ENCODE measurements at places on chromosomes 5 and 9.

DNA sequence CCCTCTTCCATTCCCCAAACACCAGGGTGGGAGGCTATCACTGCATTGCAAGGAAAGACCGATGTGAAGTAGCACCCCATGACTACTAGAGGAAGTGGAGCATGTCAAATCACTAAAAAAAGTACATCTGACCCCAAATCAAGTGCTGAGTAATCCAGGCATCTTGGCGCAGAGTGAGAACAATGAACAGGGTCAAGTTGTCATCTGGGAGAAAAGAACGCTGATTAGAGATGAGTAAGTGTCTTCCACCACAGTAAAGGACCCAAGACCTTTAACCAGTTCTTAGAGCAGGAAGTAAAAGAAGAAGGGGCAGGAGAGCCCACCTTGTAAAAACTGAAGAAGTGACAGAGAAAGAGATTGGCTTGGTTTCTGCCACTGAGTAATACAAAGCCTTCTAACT is 75.0 kb upstream of the RAD23B start:
- DNase-seq = no peak

DNA sequence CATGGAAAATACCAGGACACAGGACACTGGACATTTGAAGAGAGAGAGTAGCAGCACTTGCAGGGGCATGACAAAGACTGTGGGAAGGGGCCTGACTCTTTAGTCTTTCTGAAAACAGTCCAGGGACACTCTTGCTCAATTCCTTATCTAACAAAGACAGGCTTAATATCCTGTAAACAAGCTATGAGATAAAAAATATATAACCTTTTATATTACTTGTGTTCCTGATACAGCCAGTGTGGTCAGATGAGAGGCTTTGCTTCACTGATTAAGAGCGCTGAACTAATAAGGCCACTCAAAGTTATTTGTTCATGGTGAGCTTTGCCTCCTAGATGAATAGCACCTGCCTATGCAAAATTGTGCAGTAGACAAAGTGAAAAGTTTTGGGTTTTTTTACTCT is 518.7 kb downstream of the LRRC70 start:
- DNase-seq = no peak

- peak; percentile 39 for DNase-seq
Measured at GRCh38 chr9:108743901-108744371, 111.8 kb downstream of the ACTL7B start.

- no peak for DNase-seq
Measured at GRCh38 chr5:134129411-134130238, 15.1 kb downstream of the TCF7 start.

- DNase-seq = no peak
Measured at GRCh38 chr5:76527685-76528161, 95.5 kb downstream of the F2RL2 start.

All from nephron progenitor cell (in vitro differentiated cells).